Omental fat pad (tissue), 4 donors: ENCODE measurements at places on chromosomes 7 and 10. TPM values are rescaled to one million over a fixed set of nuclear protein-coding genes. Genes with fewer than 3 reads are reported as not detected.

DNA sequence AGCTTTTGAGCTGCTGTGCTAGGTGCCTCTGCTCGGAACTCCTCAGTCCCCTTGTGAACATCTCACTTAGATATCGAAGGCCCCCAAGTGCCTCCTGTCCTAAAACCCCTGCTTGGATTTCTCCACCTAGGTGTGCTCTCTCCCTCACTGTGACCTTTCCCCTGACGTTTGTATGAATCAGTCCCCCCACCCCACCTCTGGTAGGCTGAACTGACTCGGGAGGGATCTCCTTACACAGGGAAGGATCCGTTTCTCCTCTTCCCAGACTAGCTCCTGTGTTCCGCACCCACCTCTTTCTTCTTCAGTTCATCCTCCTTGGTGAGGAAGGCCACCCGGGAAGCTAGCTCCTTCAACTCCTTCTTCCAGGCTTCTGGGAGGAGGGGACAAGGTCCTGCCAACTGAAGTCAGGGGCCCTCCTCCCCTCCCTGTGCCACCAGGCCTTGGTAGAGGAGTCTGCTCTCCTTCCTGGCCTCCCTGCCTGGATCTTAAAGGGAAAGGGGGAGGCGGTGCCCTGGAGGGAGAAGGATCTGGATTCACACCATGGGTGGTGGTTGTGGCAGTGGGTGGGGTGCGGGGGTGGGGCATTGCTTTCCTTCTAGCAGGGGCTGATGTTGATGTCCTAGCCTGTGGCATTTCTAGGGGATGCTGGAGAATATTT is 6.8 kb downstream of the TBATA start:
- DNase-seq: no peak

CYP3A4 gene
- total RNA-seq: not detected

HOXA7 gene
- 4.8 TPM for total RNA-seq

DOCK1 gene
- total RNA-seq: 31.3 TPM

MIOS gene
- total RNA-seq: 44.0 TPM

DENND2A gene
- 17.8 TPM for total RNA-seq

PNLIP gene
- total RNA-seq: not detected

DNA sequence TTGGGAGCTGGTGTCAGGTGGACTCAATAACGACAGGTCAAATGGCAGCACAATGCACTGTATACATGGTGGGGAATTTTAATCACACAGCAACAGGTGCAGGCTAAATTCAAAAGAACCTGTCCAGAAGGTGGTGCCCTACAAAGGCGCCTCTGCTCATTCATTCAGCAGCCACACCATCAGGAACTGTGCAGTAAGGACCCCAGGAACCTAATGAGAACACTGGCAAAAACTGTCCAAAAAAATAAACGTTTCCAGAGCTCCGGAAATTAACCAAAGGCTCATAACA is 21.9 kb upstream of the CRYGN start:
- no peak for DNase-seq

GRCh38 chr10:86681722-86682386 is 13.5 kb downstream of the LDB3 start:
- DNase-seq: no peak

ST8SIA6 gene
- 0.19 TPM for total RNA-seq

- no peak for DNase-seq
Observed at GRCh38 chr7:45660201-45660900, 86.2 kb downstream of the ADCY1 start.
